Calu3 (cell line): ENCODE measurements at places on chromosomes 11 and 22.

GRCh38 chr11:92859156-92859690 is 110.2 kb upstream of the MTNR1B start:
- no peak for DNase-seq

GRCh38 chr11:1825039-1825740 is 9.6 kb upstream of the SYT8 start:
- peak; percentile 79 for DNase-seq

- DNase-seq, result no peak
Measured at GRCh38 chr11:103222806-103223205, 113.6 kb downstream of the DYNC2H1 start.

GRCh38 chr11:130295657-130296056 is 19.1 kb downstream of the ZBTB44 start:
- DNase-seq, result no peak

- DNase-seq, result no peak
Measured at GRCh38 chr11:130066338-130066737, 3.4 kb upstream of the APLP2 start.

DNA sequence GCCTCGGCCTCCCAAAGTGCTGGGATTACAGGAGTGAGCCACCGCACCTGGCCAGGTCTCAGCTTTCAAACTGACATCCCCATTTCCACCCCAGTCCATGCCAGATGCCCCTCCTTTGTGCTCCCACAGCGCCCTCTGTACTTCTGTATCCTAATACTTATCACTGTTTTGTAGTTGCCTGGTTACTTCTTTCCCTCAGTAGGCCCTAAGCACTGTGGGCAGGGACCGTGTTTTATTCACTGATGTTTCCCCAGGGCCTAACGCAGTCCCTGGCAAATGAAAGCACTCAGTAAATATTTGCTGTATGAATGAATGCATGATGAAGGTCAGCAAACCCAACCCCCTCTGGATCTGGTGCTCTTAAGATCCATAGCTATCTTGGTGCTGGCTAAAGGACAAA is 2.2 kb upstream of the TRIM3 start:
- DNase-seq, result no peak

DNA sequence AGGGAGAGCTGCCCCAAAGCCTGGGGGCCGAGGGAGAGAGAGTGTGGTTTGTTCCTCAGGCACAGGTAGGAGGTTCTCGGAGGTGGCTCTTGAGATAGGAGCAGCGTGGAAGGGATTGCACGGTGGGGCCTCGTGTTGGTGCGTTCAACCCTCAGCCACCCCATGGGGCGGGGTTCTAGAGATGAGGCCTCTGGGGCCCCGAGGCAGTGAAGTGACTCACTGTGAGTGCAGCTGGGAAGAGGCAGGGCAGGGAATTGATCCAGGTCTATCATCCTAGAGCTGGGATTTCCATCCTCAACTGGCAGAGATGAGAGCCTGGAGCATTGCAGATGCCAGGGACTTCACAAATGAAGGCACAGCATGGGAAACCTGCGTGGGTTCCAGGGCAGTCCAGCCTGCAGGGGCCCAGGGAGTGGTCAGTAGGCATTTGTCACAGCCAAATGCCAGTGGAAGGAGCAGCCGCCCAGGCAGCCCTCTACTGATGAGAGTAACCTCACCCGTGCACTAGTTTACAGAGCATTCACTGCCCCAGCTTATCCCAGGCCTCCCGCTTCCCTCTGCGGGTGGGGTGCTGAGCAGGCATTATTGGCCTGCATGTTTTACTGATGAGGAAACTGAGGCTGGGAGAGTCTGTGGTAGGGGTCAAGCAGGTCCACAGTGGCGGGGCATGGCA is 5.1 kb upstream of the SMARCB1 start:
- DNase-seq, result peak; percentile 34

GRCh38 chr11:93017821-93018690 is 48.6 kb downstream of the MTNR1B start:
- DNase-seq, result no peak

DNA sequence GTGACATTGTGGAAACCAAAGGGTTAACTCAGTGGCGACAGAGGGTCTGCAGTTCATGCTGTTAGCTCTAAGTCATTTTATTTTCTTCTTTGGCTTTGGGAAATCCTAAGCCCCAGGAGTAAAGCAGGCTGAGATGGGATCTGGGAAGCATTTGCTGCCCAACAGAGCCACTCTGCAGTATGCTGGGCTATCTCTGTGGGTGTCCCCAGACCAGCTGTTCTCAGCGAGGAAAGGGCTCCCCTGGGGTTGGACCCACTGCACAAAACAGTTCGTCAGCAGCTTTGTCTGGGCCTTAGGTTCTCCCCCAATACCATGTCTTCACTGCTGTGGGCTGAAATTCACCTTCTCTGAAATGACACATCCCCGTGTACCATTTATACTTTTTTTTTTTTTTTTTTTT is 34.0 kb downstream of the KREMEN1 start:
- no peak for DNase-seq

- DNase-seq, result no peak
Measured at GRCh38 chr11:19595840-19596751, 116.5 kb upstream of the NAV2 start.

DNA sequence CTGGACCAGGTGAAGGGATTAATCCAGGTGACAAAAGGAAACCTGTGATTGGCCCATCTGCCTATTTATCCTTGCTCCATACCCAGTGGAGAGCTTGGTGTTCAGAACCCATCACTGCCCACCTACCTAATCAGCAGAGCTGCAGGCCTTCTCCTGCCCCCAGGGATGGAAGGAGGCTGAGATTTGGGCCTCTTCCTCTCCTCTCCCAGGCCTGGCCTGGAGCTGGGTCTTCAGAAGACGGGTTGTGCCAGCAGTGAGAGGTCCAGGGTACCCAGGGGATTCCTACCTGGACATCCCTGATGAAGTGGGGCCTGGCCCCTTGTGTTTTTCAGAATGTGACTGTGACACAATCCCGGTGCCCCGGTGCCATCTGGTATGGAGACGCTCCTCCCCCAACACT is 80.3 kb upstream of the MYOD1 start:
- no peak for DNase-seq

GRCh38 chr22:49523374-49524008 is 304.2 kb downstream of the BRD1 start:
- no peak for DNase-seq

DNA sequence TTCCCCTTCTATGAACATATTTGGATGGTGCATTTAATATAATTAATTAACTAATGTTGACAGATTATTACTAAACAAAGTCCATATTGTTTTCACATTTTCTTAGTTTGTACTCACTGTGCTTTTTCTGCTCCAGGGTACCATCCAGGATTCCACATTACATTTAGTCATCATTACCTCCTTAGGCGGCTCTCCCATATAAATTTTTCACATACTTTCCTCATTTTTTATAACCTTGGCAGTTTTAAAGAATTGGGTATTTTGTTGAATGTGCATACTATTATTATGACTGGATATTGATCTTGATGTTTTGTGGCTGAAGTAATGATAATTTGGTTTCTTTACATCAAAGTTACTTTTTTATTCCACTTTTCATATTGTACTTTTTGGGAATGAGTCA is 755.6 kb upstream of the ANO3 start:
- DNase-seq, result no peak

GRCh38 chr11:12214751-12215150 is 104.4 kb downstream of the MICAL2 start:
- no peak for DNase-seq

DNA sequence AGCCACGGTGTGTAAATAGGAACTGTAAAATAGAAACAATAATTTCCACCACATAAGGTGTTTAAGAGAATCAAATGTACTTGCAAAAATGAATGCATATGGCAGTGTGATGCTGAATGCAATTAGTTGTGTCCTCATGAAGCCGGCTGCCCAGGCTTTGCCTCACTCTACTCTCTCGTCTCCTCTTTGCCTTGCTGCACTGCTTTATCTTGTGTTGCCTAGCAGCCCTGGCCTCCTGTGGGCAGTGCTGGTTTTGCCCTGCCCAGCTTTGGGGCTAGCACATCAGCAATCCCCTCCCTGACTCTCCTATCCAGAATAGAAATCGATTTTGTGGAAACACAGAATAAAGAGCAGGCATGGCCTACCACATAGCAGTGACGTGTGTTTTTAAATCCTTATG is 30.0 kb downstream of the LRRC32 start:
- no peak for DNase-seq

DNA sequence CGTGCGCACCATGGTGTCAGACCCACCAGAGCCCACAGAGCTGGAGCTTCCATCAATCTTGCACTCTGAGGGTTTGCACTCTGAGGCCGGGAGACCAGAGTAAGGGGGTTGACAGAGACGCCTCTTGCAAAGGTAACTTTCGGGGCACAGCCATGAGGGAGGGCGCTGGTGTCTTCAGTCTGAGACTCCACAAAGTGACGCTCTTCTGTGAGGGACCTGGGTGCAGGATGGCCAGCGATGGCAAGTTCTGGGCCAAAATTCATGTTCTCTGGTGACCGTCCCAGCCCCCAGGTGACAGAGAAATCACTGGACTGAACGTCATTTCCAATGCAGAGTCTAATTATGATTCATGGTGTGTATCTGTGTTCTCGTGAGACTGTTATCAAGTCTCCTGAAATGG is 1395.2 kb downstream of the TBC1D22A start:
- no peak for DNase-seq

DNA sequence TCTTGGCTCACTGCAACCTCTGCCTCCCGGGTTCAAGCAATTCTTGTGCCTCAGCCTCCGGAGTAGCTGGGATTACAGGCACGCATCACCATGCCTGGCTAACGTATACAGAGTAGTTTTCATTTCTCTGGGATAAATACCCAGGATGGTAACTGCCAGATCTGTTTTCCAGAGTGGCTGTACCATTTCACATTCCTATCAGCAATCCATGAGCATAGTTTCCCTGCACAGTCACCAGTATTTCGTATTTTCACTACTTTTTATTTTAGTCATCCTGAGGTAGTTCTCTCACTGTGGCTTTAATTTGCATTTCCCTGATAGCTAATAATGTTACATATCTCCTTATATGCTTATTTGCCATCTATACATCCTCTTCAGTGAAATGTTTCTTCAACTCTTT is 11.0 kb upstream of the SCARF2 start:
- no peak for DNase-seq

- peak; percentile 42 for DNase-seq
Measured at GRCh38 chr11:129418039-129418438, 42.4 kb downstream of the BARX2 start.

DNA sequence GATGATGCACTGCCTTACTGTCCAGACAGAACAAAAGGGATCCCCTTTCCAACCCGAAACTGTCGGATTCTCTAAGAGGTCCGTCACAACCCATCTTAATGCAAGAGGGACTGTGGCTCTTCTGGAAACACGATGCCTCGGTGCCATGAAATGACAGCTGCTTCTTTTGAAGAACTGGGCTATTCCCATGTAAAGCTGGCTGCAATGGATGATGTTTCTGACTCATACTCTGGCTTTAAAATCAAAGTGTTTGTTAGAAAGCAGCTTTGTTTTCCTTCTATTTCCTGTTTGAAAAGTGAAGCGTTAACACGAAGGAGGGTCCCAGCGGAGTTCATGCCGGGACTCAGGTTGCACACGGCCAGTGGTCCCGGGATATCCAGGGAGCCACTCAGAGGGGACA is 3.1 kb downstream of the TP53AIP1 start:
- no peak for DNase-seq

- DNase-seq, result no peak
Measured at GRCh38 chr11:75809111-75809510, 5.9 kb upstream of the UVRAG start.

DNA sequence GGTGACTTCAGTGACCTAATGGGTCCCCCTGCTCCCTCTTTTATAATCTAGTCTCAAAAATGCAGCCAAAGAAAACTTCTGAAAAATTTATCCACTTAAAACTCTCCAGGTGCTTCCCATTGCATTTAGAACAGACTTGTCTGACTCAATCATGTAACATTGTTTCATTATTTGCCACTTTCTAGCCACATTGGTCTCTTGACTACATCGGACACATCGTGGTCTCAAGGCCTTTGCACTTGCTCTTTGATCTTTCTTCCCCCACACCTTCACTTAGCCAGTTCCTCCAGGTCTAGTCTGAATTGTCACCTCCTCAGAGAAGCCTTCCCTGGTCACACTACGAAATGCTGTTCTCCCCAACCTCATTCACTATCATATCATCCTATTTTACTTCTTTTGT is 97.0 kb upstream of the E2F8 start:
- DNase-seq, result no peak
